CD4-positive, alpha-beta T cell (primary cell): ENCODE measurements at places on chromosomes 5 and 9.

DNA sequence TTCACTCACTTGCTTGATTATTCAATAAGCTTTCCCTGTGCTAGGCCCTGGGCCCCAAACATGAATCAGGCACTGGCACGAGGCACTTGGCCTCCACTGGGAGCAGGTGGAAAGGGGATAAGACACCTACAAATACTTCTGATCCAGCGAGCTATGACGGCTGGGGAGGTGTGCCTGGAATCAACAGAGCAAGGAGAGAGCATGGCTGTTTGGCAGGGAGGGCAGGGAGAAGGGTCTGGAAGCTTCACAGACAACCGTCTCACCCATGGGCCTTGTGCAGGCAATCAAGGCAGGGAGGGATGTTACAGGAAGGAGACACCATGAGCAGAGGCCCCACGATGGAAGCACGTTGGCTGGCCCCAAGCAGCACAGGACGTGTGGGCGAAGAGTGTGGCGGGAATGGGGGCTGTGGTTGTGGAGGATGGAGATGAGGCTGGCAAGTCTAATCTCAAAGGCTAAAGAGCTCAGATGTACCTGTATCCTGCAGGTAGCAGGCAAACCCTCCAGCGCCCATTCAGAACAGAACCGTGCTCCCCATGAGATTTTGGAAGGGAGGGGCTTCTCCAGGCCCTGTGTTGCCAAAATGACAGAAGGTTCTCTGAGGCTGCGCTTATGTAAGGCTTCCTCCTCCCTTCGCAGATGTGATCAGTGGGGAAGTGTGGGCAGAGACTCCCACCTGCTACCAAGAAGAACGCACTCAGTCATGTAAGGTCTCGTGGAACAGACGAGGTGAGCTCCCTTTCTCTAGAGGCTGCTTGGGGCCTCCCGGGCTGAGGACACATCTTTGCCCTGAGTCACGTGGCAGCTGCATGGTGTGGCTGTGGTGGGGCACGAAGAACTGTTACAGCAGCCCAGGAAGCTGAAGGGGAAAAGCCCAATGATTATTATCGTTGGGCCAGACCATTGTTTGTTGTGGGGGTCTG lies 189.7 kb downstream of the DAB2IP start:
- no peak for DNase-seq

DNA sequence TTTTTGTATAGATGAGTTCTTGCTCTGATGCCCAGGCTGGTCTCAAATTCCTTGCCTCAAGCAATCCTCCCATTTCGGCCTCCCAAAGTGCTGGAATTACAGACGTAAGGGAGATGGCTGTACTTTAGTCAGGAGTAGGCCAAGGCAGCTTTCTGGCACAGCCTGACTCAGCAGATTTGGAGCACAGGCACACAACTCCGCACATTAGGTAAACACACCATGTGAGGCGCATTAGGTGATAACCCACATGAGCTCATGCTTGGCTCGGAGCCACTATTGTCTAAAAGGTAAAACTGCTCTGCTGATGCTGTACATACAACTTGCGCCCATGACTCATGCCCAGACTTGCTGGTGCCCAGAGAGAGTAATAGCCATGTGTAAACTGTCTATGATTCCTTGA lies 1157.9 kb downstream of the TAF11L14 start:
- DNase-seq, result no peak

GRCh38 chr5:168072665-168073064 lies 218.8 kb upstream of the WWC1 start:
- DNase-seq, result no peak

DNA sequence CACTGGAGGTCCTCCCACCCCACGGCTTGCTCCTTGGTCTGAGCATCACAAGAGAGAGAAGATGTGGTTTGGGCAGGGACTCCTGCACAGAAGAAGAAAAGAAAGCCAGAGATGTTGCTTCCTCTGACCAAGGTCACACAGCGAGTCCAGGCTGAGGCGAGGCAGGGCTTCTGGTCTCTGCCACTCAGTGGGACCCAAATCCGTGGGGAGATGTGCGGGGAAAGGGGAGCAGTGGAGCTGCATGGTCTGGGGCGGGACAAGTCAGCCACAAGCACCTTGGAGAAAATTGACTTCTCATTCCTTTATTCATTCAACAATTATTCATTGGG lies 150.9 kb downstream of the C9orf50 start:
- DNase-seq, result no peak

- DNase-seq, result no peak
Observed at GRCh38 chr5:14201325-14202045, 58.3 kb downstream of the TRIO start.

DNA sequence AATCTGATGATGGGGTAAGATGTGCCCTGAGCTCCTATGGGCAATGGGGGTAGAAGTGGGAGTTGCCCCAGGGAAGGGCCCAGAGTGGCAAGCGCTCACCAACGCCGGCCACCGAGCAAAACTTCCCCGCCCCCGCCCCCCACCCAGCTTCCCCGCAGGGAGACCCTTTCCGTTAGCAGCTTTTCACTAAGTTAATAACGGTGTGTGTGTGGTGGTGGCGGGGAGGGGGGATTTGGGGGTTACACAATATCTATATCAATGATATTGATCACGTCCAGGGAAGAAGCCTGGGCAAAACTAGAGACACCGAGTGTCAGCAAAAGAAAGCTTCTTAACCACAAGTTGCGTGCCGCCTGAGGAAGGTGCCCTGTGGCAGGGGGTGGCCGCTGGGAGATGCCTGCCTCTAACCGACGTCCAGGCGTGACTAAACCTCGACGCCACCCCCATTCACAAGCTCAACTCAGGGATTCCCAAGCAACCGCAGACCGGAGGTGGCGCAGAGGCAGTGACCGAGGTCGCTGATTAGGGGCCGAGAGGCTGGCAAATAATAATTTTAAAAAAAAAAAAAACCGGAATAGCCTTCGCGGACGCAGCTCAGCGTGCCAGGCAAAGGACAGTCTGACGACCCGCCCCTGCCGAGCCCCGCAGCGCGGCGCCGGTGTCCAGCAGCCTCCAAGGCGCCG lies 222.6 kb downstream of the MEF2C start:
- no peak for DNase-seq

GRCh38 chr5:53944981-53945380 lies 365.4 kb downstream of the ARL15 start:
- no peak for DNase-seq

GRCh38 chr5:75574791-75575190 lies 36.5 kb upstream of the ANKDD1B start:
- DNase-seq, result no peak

- no peak for DNase-seq
Observed at GRCh38 chr5:151270599-151270998, 17.6 kb downstream of the GM2A start.

- no peak for DNase-seq
Observed at GRCh38 chr5:78108564-78108963, 185.9 kb downstream of the AP3B1 start.

DNA sequence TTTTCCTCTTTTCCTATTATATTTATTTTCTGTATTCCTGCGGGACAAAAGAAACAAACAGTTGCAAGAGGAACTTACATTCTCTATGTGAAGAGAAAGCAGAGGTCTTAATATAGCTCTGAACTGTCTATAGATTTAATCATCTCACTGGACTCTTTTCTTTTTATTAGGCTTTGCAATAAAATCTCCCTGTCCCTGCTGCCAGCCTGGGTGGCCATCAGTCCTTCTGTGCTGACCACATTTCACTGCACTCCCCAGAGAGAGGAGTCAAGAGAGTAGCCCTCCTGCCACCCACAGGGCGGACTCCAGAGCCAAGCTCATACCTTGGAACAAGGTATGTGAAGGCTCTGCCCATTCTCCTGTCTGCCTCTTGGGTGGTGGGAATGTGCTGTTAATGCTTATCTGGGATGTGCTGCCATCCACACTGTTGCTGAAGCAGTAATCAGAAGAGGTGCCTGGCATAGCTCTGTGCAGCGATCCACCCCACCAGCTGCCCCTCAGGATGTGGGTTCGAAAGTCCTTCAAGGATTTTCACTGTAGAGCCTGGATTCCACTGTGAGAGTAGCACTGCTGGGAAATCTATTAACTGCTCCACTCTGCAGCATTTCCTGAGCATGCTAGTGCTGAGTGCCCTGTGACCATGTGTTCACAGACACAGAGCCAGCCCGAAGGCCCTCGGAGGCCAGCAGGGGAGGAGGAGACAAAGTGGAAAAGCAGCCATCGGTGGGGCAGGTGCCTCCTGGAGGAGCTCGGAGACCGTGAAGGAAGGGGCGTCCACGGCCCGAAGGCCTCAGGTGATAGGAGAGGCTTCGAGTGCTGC lies 334.6 kb downstream of the MED10 start:
- DNase-seq, result no peak

GRCh38 chr5:62494772-62495171 lies 82.2 kb downstream of the IPO11 start:
- no peak for DNase-seq

GRCh38 chr5:180080486-180081280 lies 9.1 kb upstream of the RNF130 start:
- DNase-seq, result peak; percentile 41

- no peak for DNase-seq
Observed at GRCh38 chr9:124812441-124812876, 35.5 kb downstream of the OLFML2A start.

GRCh38 chr9:129822898-129823541 lies 916 bp downstream of the TOR1A start:
- DNase-seq, result peak; percentile 37

- no peak for DNase-seq
Observed at GRCh38 chr9:26262421-26263107, 584.3 kb upstream of the TUSC1 start.

DNA sequence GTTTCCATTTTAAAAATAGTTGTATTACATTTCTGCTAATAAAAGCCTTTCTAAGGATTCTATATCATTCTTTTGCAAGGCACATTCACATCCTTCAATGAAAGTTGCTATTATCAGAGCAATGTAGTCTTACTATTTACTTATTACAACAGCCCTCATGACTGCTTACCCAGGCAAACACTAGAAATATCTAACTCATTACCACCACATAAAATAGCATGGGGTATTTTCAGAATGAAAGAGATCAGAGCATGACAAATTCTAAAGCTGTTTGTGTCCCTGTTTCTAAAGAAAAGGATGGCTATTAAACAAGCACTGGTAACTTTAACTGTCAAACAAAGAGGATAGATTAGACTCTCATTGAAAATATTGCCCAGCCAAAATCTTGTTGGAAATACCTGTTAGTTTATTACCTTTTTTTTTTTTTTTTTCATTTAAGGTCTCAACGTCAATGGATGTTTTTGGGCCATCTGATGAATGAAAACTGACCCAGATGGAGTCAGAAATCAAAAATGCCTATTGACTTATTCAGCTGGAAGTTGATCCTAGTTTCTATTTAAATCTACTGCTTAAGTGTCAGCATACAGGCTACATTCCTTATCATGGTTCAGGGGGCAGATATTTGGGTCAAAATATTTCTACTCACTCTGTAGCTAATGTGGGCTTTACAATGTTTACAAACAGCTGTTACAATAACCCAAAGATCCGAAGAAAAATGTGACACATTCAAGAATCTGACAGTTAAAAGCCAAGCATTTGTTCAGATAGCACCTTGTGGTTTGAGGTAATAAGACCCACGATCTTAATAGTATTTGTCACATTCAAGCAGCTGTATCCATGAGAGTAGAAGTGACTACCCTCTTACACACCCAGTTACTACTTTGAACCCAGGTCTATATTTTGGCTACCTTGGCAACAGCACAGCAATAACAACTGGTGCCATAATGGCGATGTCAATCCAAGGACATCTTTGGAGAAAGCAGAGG lies 554.8 kb upstream of the MEF2C start:
- no peak for DNase-seq

DNA sequence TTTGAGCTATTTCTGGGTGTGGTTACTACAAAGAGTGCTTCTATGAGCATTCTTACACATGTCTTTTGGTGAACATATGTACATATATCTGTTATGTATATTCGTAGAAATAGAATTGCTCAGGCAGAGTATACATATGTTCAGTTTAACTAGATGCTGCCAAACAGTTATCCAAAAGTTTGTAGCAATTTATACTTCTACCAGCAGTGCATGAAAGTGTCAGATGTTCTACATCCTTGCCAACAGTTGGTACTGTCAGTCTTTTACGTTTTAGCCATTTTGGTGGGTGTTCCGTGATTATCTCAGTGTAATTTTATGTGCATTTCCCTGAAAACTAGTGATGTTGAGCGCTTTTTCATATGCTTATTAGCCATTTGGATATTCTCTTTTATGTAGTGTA lies 35.9 kb upstream of the DMRT2 start:
- no peak for DNase-seq

- DNase-seq, result no peak
Observed at GRCh38 chr9:98545021-98545420, 163.7 kb downstream of the GABBR2 start.

GRCh38 chr9:2602704-2603116 lies 18.9 kb upstream of the VLDLR start:
- no peak for DNase-seq

GRCh38 chr5:109350537-109351270 lies 59.1 kb downstream of the PJA2 start:
- no peak for DNase-seq

DNA sequence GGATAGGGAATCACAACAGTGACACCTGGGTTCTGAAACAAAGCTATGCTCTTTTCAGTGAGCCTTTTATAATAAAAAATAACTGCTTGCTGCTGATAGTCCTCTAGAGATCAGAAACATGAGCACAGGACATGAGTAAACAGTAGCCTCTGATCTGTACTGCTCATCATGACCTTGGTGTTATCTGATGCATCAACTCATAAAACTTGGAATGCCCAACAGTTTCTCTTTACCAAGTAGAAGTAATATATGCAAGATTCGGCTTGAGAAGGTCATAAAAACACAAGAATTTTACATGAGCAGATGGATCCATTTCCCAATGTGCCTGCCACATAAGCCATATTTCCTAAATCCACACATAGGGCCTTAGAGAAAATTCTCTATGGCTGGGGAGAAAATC lies 318.3 kb upstream of the GRAMD2B start:
- no peak for DNase-seq

DNA sequence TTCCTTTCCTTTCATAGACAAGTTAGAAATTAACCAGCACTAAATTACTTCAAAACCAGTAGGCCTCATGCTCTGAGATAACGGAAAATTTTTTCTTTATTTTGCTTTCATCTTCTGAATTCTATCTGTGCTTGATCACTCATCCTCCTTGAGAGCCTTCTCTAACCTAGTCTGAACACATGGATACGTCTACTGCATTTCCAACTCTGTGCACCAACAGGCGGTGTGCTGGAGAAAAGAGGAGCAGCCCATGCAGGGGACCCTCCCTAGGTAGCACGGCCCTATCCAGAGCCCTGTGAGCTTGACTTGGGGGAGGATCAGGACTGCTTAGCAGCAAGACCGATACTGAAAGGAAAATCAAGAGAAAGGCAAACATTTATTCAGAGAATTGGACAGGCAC lies 149.8 kb downstream of the AUH start:
- no peak for DNase-seq

DNA sequence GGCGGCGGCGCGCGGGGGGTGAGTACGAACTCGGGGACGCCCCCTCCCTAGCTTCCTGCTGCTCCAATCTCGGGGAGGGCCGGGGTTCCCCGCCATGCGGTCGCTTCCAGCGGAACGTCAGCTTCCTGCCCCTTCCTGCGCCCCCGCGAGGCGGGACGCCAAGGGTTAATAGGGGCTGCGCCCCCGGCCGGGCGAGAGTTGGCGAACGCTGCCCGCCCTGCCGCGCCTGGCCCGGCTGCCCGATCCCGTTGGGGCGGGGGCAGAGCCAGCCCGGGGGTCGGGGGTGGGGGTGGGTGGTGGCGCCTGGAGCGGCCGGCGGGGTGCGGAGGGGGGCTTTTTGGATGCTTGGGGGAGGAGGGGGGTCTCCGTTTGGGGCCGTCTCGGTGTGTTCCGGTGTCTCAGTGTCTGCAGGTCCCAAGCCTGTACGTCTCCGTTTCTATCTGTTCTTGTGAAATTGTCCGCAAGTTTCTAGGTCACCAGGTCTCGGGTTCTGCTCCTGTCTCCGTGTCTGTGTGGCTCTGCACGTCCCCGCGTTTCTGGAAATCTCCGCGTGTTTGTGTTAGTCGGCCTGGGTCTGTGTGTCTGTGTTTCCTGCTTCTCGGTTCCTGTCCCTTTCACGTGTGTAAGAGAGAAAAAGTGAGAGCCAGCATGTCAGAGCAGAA lies 789 bp downstream of the COL27A1 start:
- peak; percentile 33 for DNase-seq
